ENCODE measurements at places on chromosomes 2 and 18.

DNA sequence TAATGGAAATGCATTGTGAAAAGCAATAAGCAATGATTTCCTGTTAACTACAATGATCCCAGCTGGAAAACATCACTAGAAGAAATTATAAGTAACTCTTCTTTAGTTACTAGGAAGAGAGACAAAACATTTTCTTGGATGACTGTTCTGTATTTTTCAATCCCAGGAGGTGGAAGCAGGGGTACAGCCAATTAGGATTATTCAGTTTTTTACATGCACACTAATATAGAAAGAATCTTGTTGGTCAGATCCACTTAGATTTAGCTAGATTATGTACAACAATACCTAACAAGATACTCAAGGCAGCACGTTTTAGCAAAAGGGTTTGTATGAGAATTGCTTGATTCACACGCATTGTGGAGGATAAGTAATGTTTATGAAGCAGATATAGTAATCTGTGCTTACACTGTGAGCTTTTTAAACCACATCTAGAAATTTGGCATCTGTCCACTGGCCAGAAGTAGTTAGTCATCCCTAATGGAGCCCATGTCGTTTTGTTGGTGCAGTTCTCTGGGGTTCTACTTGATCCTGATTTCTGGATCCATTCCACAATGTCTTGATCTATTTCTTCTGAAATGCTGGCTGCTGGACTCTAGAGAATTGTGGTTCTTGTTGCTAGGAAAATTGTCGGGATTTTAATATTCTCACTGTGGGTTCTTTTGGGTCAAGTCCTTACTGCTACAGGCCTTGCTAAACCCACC lies 199.7 kb downstream of the ADCYAP1 start:
- DNase-seq, result no peak

DNA sequence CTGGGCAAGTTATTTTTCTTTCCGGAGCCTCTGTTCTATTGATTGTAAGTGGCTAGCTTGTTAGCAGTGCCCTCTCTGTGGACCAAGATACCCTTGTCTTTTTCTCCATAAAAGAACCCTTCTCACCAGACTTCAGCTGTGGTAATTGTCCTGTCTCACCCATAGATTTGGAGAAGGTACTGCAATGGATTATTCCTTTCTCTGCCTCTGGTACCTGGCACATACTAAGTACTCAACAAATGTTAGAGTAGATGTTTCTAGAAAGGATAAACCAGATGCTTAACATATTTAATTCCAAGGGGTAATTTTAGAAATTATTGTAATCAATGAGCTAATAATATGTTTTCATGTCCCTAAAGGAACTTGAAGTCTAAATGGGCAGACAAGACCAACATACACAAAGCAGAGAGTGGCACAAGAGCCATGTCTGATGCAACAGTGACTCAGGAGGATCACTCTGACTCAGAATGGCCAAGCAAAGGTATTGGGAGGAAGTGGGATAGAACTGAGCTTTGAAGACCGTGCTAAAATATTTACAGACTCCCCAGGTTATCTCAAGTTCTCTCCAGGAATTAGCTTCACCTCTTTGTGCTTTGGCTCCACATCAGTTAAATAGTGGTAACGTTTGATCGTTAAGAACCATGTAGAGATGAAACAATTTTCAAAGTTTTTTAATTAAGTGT lies 129.7 kb upstream of the OSR1 start:
- no peak for DNase-seq

DNA sequence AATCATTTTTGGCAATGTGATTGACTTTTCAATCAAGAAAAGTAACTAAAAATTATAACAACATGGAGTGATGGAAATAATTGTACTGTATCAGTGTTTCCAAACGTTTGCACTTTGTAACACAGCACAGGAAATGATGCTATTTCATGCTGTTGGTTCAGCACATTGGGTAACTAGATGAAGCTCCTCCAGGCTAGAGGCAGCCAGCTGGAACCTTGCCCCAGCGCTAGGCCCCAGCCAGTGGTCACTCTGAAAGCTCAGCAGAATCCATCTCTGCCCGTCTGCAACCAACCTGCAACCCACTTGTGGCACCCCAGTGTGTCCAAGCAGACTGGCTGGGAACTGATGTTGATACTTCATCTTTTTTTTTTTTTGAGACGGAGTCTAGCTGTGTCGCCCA lies 15.3 kb downstream of the UNC50 start:
- DNase-seq, result no peak

- DNase-seq, result no peak
Measured at GRCh38 chr2:142580691-142581090, 296.8 kb upstream of the KYNU start.

DNA sequence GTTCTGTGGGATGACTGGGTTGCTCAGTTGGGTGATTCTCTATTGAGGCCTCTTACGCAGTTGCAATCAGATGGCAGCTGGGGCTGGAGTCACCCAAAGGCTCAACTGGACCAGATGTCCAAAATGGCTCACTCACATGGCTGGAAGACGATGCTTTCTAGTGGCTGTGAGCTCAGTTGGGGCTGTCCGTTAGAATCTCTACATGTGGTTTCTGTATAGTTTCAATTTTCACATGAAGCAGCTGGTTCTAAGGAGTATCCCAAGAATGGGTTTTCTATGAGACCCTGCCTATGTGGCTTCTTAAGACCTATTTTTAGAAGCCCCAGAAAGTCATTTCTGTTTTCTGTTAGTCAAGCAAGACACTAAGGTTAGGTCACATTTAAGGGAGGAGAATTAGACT lies 4.4 kb downstream of the XRCC5 start:
- peak; percentile 28 for DNase-seq

DNA sequence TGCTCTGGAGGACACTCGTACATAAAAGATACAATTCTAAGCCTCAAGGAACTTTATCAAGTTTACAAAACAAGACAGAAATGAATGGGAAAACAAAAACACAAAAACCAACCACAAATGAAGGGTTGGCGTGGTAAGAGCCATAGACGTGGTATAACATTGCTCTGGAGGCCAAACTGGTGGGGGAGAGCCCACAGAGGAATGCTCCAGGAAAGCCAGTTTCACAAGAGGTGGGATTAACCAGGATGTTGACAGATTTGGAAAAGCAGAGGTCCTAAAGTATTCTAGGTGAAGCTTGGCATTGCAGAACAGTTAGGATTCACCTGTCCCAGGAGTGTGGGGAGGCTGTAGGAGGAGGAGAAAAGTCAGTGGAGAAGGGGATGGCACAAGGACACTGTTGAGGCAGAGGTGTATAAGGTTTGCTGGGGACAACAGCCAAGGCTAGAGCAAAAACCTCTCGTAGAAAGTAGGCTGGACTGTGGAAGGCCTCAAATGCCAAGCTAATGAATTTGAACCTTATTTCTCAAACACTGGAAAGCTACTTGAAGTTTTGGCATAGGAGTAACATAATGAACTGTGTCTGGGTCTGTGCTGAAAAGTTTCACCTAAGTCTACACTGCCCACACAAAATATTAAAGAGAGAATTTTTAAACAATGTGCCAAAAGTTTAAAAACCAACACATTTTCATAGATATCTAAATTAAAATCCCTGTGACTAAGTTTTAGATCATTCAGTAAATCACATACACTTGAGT lies 135.1 kb downstream of the THADA start:
- DNase-seq, result no peak

- no peak for DNase-seq
Measured at GRCh38 chr2:203797712-203798111, 69.9 kb upstream of the CTLA4 start.

DNA sequence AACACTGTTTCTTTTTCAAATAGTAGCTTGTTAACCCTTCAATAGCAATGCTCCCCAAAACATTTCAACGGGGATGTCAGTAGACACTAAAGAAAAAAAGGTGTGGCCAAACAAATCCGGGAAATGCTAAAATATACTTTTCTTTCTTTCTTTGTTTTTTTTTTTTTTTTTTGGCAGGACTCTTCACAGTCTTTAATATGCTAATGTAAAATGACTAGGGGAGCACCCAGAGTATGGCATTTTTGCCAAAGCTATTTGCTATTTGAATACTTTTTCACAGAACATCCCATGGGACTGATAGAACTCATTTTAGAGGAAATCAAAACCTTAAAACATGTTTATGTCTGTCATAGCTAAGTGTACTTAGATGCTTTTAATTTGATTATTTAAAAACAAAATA lies 32.1 kb downstream of the ATF2 start:
- no peak for DNase-seq

DNA sequence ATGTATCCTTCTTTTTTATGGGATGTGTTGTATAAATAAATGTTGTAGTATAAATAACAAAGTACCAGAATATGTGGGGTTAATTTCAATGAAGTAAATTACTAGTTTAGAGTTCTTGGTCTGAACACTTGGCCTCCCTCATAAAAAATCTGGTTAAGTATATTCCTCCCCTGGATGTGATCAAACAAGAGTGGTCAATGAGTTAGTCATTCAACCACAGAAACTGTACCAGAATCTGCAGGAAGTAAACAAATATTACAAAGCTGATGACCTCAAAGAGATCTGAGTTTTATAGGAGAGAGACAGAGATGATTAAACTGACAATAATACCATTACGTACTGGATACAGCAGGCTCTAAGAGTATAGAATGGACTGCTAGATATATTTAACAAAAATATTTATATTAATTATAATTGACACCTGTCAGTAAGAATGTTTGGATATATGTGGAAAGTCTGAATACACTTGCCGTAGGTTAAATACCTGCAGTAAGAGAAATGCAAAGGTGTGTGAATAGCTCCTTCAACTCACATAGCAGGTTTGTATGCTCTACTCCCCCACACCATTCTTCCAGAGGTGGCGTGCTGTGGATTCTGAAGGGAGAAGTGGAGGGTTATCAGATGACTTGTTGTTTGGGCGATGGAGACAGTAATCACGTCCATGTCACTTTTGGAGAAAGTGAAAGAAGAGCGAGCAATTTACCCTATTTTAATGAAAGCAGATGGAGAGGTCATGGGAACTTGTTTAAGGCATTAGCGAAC lies 108.3 kb upstream of the LRATD1 start:
- no peak for DNase-seq

- DNase-seq, result peak; percentile 42
Measured at GRCh38 chr2:149021761-149022160, 16.7 kb upstream of the LYPD6B start.

GRCh38 chr18:34543356-34543755 lies 166.7 kb upstream of the DTNA start:
- no peak for DNase-seq

GRCh38 chr18:79069717-79070151 lies 540 bp downstream of the ATP9B start:
- DNase-seq, result peak; percentile 39

DNA sequence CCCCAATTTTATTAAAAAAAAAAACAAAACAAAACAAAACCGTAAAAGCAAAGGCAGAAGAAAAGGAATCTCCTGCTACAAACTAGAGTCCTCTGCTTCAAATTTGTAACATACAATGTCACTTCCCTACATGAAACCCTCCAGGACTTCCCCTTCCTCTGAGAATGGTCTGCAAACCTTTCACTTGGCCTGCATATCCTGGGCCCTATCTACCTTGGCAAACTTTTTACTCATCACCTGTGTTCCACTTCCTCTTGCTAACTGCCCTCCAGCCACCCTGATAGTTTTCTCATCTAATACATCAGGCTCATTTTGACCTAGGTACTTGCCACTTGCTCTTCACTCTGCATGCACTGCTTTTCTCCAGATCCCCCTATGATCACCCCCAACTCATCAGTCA lies 255.5 kb downstream of the ETAA1 start:
- DNase-seq, result no peak

DNA sequence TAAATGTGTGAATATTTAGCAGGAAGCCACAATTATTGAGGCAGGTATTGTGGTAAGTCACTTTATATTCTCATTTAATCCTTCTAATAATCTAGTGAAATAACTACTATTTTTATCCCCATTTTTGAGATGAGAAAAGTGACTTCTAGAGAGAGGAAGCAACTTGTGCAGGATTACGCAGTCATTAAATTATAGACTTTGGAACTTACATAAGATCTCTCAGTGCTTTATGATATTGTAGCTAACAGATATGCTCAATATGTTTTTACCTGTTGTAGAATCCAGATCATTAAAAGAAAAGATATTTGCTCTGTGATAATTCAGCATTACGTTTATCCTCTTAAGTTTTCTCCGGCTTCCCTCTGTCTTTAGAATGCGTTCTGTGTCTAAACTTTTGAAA lies 50.5 kb downstream of the MBD5 start:
- no peak for DNase-seq

- DNase-seq, result no peak
Measured at GRCh38 chr18:3985664-3986063, 469.4 kb downstream of the DLGAP1 start.

DNA sequence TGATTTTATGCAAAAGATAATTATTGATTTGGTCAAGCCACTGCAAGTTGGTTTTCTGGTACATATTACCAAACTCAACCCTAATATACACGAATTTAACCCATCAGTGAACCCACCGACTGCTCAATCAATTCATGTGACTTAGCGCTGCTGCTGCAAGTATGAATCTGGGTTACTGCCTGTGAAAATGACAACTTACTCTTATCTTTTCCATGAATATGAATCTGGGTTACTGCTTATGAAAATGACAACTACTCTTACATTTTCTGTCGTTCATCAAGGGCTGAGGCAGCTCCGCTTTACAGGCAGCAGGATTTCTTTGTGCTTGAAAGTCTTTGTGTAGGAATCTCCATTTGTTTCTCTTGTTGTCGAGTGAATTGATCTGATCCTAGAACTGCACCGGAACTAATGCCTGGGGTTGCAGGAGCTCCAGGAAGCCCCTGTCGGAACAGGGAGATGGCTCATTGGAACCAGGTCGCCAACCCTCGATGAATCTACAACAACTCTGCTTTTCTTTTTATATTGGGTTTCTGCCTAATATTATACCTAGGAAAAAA lies 22.1 kb upstream of the ALKAL2 start:
- DNase-seq, result no peak

- no peak for DNase-seq
Measured at GRCh38 chr2:60602388-60602787, 48.9 kb upstream of the BCL11A start.

GRCh38 chr2:54409752-54410151 lies 46.4 kb upstream of the SPTBN1 start:
- no peak for DNase-seq

GRCh38 chr18:45116116-45116515 lies 435.4 kb downstream of the SETBP1 start:
- DNase-seq, result no peak

GRCh38 chr18:75167137-75167536 lies 41.8 kb downstream of the PTGR3 start:
- DNase-seq, result no peak

GRCh38 chr2:188369365-188369764 lies 77.7 kb downstream of the GULP1 start:
- DNase-seq, result peak; percentile 9

GRCh38 chr2:4356109-4356508 lies 652.7 kb downstream of the DCDC2C start:
- no peak for DNase-seq

GRCh38 chr2:196287523-196287922 lies 116.1 kb upstream of the STK17B start:
- no peak for DNase-seq

GRCh38 chr18:46755315-46756024 lies 1.4 kb downstream of the ST8SIA5 start:
- no peak for DNase-seq

DNA sequence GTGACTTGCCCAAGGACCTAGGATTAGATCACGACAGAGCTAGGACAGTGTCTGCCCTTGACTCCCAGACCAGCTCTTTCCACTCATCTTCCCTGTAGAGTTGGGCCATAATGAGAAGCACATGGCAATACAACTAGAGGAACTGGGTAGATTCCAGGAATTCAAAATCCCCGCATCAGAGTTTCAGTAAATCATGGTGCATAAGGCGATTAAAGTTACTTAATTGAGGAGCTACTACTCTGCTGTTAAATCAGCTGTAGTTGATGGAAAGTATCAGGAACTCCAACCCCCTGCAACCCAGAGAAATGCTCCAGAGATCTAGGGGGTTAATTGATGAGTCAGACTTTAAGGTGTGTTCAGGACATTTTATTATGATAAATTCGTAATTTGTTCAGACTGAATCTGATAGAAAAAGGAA lies 5.7 kb downstream of the ANTXR1 start:
- no peak for DNase-seq
